Aorta (tissue), 5 donors: ENCODE measurements at places on chromosomes 2 and 18. TPM values are rescaled to one million over a fixed set of nuclear protein-coding genes. Genes with fewer than 3 reads are reported as not detected.
A peak's percentile ranks its signal among the peaks of the same experiment; 100 is the strongest.

DNA sequence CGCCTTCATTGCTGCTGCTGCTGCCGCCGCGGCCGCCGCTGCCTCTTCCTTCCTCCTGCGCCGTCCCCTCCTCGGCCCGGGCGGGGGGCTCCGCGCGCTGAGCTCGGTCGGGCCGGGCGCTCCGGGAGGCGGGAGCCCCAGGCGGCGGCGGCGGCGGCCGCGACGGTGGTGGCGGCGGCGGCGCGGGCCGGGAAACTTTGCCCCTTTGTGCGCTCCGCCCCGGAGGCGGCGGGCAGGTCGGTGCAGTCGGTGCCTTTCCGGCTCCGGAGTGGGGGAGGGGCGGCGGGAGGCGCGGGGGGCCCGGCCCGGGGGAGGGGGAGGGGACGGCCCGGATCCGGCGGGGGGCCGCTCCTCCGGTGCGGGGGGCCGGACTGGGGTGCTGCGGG is 205 bp downstream of the TET3 start:
- peak; percentile 73 for DNase-seq

GRCh38 chr2:45713591-45713990 is 62.1 kb downstream of the PRKCE start:
- DNase-seq: no peak

- no peak for DNase-seq
Observed at GRCh38 chr2:219109471-219109870, 48.8 kb upstream of the IHH start.

DNA sequence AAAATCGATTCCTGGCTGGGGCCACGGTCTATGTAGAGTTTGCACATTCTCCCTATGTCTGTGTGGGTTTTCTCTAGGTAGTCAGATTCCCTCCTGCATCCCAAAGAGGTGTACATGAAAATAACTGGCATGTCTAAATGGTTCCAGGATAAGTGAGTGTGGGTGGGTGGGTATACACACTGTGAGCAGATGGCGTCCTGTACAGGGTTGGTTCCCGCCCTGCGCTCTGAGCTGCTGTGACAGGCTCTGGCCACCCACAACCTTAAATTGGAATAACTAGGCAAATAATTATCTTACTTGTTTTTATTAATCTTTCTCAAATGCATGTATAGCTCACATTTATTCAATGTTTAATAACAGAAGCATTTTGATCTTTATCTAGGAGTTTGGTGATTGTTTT is 16.3 kb downstream of the THOC1 start:
- DNase-seq: no peak

DNA sequence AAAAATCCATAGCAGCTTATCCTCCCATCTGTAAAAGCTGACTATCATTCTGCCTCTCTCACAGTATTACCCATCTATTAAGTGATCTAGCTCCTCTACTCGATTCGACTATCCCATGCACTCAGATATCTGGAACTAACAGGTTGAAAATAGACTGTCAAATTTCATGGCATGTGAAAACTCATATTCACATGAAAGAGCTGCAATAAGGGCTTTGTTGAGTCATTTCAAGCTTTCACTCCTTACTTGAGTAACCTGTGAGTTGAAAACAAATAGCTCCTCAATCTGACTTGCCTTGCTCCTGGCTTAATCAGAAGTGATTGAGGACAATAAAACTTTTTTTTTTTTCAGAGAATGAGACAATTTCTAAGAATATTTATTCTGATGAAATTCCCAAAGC is 192.4 kb upstream of the ERBB4 start:
- no peak for DNase-seq

DNA sequence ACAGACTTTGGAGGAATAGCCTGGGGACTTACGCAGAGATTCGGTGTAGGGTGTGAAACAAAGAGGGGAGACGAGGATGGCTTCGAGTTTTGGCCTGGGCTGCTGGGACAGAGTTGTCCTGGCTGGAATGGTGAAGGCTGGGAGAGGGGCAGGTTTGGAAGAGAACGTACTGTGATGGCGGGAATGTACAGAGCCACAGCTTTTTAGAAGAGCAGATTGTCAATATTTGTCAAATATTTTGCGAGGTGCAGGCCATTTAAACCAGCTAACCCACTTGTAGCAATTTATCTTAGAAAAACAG is 14.4 kb upstream of the ITM2C start:
- DNase-seq: no peak

DNA sequence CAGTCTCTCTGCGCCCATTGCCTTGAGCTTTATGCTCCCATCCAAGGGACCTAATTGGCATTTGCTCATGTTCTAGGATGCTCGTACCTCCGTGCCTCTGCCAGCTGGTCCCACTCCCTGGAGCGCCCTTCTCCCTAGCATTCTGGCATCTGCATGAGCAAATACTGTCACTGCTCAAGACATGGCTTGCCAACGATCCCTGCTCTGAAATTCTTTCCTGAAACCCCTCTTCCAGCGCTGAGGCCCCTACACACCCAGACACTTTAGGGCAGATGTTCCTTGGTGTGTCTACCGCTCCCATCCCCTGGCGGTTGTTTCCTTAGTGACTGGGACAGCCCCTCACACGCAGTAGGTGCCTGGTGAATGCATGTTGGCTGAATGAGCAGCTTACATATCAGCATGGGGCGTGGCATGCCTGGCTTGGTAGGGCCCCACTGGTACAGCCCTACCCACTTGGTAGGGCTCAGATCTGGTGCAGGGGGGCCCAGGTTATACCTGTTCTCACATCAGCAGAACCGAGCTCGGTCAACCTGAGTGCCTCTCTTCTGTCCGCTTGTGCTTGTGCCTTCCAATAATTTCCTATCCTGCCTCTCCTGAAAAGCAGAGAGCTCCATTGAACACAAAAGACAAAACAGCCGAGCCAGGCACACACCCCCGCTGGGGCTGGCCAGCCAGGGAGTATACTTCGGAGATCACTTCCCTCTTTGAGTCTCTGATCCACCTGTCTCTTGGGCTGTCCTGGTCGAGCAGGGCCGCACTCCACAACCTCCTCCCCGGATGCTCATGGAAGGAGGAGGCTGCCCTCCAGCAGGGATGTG is 59.2 kb downstream of the INHBB start:
- DNase-seq: no peak

DNA sequence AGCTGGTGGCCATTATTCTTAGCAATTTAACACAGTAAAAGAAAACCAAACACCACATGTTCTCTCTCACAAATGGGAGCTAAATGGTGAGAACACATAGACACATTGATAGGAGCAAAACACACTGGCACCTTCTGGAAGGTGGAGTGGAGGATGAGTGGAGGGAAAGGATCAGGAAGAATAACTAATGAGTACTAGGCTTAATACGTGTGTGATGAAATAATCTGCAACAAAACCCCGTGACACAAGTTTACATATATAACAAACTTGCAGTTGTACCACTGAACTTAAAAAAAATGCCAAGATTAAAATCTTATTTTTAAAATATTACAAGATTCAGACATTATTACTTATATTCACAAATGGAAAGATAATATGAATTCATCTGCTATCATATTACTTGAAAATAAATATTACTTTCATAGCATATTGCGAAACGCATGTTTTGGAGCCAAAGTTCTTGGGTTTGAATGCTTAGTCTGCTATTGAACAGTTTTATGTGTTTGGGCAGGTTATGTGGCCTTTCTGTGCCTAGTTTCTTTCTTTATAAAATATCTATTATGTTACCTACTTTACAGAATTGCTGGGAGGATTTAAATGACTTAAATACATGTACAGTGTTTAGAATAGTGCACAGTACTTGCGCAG is 20.5 kb downstream of the ANKRD62 start:
- DNase-seq: no peak

- no peak for DNase-seq
Observed at GRCh38 chr2:133316557-133316956, 251.7 kb downstream of the NCKAP5 start.

DNA sequence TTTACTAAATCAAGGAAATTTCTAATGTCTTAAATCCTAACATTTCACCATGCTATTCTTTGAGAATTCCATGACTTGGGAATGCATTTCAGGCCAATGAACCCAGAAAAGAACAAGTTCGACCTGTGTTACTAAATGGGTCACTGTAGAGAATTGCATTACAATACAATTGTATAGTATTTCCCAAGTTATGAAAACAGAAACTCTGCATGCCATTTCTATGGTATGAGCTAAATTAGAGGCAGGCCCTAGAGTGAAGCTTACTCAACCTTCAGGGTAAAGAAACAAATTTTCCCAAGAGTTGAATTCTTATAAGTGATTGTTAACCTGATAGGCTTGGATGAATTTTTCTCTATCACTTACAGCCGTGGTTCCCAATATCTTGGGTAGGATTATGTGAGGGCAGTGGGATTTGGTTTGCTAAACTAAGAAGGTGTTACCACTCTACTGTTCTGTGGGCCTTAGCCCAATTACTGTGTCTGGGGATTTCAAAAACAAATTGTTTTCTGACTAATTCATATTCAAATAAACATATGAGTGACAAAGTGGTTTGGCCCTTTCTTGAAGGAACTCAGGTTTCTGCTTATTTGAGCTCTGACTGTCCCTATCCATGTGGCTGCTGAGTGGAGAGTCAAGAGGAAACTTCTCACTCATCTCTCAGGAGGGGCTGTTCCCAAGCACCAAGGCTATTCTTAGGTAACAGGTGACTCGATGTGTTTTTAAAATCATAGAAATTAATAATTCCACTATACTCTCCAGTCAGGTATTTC is 11.2 kb upstream of the SERPINB7 start:
- no peak for DNase-seq

GRCh38 chr2:141766225-141766624 is 364.6 kb downstream of the LRP1B start:
- DNase-seq: no peak

- DNase-seq: peak; percentile 84
Observed at GRCh38 chr2:217756375-217757107, 246.3 kb downstream of the TNS1 start.

- DNase-seq: no peak
Observed at GRCh38 chr2:240928476-240929363, 22.6 kb downstream of the CROCC2 start.

DNA sequence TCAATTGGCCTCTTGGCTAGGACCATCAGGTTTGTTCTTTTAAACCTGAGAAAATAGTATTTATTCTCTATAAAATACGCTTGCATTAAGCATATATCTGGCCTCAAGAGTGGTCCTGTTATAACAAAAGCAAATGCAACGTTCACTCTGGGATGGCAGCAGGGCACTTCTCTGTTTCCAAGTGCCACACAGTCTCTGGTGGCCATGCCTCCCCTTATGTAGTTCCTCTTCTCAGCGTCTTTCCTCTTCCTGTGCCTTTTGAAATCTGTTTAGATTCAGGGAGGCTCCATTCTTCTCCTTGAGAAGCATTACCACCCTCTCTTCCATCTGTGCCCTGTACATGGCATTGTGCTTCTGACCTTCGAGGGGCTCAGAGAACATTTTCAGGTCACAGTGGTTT is 51.9 kb downstream of the TSHZ1 start:
- no peak for DNase-seq

GRCh38 chr2:238861013-238861730 is 13.3 kb downstream of the TWIST2 start:
- DNase-seq: no peak

DNA sequence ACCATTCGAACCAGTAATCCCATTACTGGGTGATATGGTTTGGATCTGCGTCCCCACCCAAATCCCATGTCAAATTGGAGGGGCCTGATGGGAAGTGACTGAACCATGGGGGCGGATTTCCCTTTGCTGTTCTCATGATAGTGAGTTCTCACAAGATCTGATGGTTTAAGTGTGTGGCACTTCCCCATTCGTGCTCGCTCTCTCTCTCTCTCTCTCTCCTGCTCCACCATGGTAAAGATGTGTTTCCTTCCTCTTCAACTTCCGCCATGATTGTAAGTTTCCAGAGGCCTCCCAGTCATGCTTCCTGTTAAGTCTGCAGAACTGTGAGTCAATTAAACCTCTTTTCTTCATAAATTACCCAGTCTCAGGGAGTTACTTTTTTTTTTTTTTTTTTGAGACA is 62.6 kb downstream of the NBAS start:
- no peak for DNase-seq

- DNase-seq: no peak
Observed at GRCh38 chr2:187698374-187699110, 144.3 kb upstream of the TFPI start.

- DNase-seq: no peak
Observed at GRCh38 chr2:166372046-166372445, 3.7 kb downstream of the SCN9A start.

DNA sequence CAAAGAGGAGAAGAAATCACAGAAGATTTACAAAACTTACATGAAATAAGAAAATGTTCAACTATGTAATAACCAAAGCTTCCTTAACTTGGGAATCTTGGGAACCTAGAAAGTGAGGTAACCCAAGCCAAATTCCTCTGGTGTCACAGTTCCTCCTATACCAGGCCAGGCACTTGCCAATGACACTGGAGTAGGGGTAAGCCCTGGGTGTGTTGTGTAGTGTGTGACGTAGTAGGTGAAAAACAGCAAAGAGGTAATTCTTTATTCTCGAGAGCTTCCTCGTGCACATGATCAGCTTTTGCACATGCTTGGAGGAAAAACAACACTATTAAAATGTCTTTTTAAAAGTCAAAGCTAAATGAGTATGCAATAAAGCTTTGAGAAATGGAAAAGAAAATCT is 118.0 kb downstream of the METTL8 start:
- DNase-seq: no peak

- DNase-seq: no peak
Observed at GRCh38 chr2:33153008-33153407, 206.3 kb downstream of the LTBP1 start.

- DNase-seq: no peak
Observed at GRCh38 chr2:232843834-232844233, 26.2 kb upstream of the SNORC start.

GRCh38 chr2:96642564-96643360 is at the start of gene FER1L5:
TSS of gene FER1L5 (plus strand) at chr2:96642764. CDS start at chr2:96642837, 73 bp downstream.
- no peak for DNase-seq

DNA sequence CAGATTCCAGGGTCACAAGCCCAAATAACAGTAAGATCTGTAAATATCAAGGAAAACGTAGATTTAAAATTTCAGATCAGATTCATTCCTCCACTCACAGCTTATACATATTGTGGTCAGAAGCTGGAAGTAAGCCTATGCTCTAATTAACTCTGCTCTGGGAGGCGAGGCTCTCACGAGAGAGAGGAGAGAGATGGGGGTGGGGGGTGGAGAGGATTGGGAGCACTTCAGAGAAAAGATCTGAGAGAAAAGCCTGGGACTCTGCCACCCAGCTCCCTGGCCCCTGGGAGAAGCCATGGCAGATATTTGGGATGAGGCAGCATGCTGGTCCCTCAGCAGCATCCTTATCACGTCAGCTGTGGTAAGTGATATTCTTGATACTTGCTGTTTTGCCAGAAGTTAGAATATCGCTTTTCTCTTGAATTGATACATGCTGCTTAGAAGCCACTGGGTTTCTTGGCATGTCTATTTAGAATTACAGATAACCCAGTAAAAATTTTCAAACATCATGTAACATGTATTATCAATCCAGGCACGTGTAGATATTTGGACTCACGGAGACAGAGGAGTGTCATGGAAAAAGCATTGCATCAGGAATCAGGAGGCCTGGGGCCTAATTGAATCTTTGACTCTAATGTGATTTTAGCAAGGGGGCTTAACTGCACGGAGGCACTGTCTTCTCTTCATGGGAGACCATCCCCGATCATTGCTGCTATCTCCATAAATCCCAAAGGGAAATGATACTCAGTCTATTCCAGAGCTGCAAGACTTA is 265.4 kb downstream of the HRH4 start:
- DNase-seq: no peak

The GRHL1 gene
- 0.25 TPM for polyA plus RNA-seq

The CPS1 gene
- polyA plus RNA-seq: 3.5 TPM

The RUFY4 gene
- not detected for polyA plus RNA-seq

The ITGAV gene
- polyA plus RNA-seq: 27.9 TPM

The TLX2 gene
- polyA plus RNA-seq: not detected

The SERPINB12 gene
- not detected for polyA plus RNA-seq

The AMER3 gene
- not detected for polyA plus RNA-seq

The SNTG2 gene
- polyA plus RNA-seq: not detected
